ENCODE measurements at places on chromosomes 12 and 14.

DNA sequence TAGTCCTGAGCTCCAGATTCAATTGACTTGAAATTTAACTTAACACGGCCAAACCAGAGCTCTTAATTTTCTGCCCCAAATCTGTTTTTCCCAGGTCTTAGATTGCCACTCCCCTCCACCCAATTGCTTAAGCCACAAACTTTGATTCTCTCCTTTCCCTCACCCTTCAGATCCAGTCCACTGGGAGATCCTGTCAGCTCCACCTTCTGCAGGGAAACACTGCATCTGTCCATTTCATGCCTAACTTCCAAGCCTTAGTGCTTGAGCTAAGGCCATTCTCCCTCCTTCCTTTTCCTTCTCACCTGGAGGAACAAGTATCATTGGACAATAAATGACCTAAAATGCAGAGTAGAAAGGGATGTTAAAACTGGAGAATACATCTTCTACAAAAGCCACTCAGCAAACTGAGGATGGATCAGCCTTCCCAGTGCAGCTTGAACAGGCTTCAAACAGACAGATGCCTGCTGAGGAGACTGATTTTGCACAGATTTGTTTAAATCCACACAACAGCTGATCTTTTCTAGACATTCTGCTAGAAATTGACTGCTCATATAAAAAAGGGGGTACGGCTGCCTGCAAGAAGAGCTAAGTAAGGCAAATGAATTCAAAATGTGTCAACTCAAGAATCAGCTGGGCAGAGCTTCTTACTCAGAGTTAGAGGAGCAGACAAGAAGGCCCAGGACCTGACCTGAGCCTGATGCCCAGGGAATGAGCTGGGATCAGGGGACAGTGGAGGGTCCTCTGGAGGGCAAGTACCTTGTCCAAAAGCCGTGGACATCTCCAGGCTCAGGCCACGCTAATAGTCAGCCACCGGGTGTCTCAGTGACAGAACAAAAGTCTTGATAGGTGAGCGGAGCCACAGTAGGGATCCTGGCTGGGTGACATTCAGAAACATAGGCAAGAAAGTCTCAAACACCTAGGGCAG, 81.3 kb upstream of the RIC8B start:
- no peaks in the 10 kb centered on the region for H3K27me3 ChIP-seq
- no peak overlapping the region for H3K4me3 ChIP-seq
- H3K36me3 ChIP-seq, result no peaks in the 10 kb centered on the region
- H3K4me1 ChIP-seq, result no peaks in the 10 kb centered on the region
- DNase-seq, result no peak
- no peak overlapping the region for H3K27ac ChIP-seq

DNA sequence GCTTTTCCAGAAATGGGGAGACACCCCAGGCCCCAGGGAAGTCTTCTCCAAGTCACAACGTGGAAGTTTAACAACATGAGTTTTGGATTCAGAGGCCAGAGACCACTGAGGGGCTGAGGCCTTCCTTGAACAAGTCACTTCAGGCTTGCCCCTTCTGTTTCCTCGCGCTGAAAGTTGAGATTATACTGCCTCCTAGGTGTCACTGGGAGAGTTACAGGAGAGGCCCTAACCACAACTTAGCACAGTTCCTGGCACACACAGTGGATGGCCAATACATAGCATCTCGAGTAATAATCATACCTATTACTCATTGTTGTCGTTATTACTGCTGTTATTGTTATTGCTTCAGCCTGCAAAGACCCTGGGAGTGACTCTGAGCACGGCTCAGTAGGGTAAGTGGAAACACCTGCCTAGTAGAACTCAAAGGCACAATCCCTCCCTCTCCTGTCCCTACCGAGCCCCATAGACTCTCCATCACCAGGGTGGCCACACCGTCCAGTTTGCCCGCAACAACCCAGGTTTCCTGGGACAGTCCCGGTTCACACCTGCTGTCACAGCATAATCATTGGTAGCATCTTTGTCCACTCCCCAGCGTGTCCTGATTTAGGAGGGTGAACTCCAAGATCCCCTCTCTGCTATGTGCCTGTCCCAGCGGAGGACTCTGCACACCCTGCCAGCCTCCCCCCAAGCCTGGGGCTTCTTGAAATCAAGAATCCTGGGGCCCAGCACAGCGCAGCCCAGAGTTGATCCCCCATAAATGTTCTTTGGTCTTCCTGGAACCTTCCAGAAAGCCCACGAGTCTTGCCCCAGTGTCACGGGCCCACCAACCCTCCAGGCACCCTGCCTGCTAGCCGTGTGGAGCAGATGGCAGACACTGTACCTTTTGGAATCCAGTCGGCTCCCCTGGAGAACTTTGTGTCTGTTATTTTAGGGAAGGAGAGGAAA, 85.0 kb downstream of the SYNE3 start:
- peaks cover 3% of the 10 kb centered on the region for H3K36me3 ChIP-seq
- no peaks in the 10 kb centered on the region for H3K27me3 ChIP-seq
- H3K27ac ChIP-seq, result no peak overlapping the region
- H3K4me3 ChIP-seq, result no peak overlapping the region
- peaks cover 42% of the 10 kb centered on the region for H3K4me1 ChIP-seq
- DNase-seq, result no peak

GRCh38 chr12:57179331-57180086, 32.1 kb upstream of the LRP1-AS start:
- no peak for DNase-seq
- H3K4me3 ChIP-seq, result no peak overlapping the region
- H3K27ac ChIP-seq, result no peak overlapping the region
- H3K36me3 ChIP-seq, result peaks cover 89% of the 10 kb centered on the region

GRCh38 chr12:68109444-68110217, 49.9 kb downstream of the IFNG start:
- H3K4me3 ChIP-seq, result no peak overlapping the region
- no peak overlapping the region for H3K27ac ChIP-seq
- H3K4me1 ChIP-seq, result no peaks in the 10 kb centered on the region
- no peaks in the 10 kb centered on the region for H3K36me3 ChIP-seq
- no peaks in the 10 kb centered on the region for H3K27me3 ChIP-seq

DNA sequence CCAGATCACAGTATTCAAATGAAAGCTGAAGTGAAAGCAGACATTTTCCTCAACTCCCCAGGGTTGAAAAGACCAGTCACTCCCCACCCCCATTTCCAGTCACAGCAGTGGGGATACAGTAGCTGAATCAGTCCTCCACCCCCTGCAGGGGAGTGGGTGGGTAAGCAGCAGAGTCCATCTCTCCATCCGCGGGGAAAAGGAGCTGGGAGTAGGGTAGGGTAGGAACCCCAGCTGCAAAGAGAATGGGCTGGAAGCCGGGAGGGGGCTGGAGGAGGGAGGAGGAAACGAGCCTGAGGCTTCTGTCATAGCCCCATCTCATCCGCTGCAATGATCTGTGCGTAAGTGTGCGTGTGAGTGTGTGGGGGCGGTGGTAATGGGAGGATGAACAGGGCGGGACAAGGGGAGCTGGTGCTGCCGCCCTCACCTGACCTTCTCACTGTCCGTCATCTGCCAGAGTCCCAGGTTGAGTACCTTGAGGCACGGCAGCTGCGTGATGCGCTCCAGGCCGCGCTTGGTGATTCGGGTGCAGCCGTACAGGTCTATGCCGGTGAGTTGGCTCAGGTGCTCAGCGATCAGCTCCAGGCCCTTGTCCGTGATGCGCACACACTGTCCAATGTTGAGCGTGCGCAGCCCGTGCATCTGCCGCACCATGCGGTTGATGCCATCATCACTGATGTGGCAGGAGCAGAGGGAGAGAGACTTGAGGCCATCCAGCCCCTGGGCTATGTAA, 1.8 kb downstream of the FBXL14 start:
- peak overlapping the region; percentile 96 for H3K4me3 ChIP-seq
- DNase-seq, result no peak
- peaks cover 51% of the 10 kb centered on the region for H3K4me1 ChIP-seq
- H3K27ac ChIP-seq, result peak overlapping the region; percentile 51
- H3K36me3 ChIP-seq, result no peaks in the 10 kb centered on the region
- no peaks in the 10 kb centered on the region for H3K27me3 ChIP-seq

GRCh38 chr14:78592616-78593219, 422.5 kb downstream of the NRXN3 start:
- no peaks in the 10 kb centered on the region for H3K27me3 ChIP-seq
- DNase-seq, result no peak
- H3K27ac ChIP-seq, result no peak overlapping the region
- no peaks in the 10 kb centered on the region for H3K36me3 ChIP-seq
- H3K4me3 ChIP-seq, result no peak overlapping the region

DNA sequence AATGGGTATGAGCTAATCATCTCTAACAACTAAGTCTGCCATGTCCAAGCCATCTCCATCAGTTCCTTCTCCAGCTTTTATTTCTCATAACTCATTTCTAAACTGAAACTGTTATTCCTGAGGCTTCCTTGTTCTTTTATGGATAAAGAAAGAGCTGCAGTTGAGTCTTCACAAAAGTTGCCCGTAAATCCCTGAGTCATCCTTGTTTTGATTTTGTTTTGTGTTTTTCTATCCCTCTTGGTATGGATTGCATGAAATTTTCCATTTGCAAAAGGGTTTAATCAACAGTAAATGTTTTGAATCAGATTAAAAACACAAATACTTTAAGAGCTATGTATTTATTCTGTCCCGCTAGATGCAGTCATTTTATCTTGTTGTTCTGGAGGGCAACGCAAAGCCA, 290.6 kb downstream of the EGLN3 start:
- no peak overlapping the region for H3K27ac ChIP-seq
- H3K36me3 ChIP-seq, result no peaks in the 10 kb centered on the region
- H3K4me3 ChIP-seq, result no peak overlapping the region
- DNase-seq, result no peak

All from liver (tissue), 10 donors.